ENCODE measurements at places on chromosomes 6 and 20.

- no peak for DNase-seq
Observed at GRCh38 chr6:108163267-108163643, 2.6 kb upstream of the NR2E1 start.

GRCh38 chr6:85460921-85461797 is 11.3 kb downstream of the NT5E start:
- no peak for DNase-seq

GRCh38 chr20:18005170-18005989 is 36.6 kb downstream of the MGME1 start:
- DNase-seq = no peak

GRCh38 chr6:100101644-100102043 is 107.6 kb upstream of the MCHR2 start:
- DNase-seq = no peak

- no peak for DNase-seq
Observed at GRCh38 chr6:42520786-42521607, 42.8 kb upstream of the UBR2 start.

GRCh38 chr20:62539198-62540045 is 63.6 kb upstream of the GATA5 start:
- DNase-seq = no peak

Measured in BE2C (cell line).